ENCODE measurements at places on chromosomes 16 and 17.
A peak's percentile ranks its signal among the peaks of the same experiment; 100 is the strongest.

- no peak for DNase-seq
Measured at GRCh38 chr17:954431-955164, 25.0 kb downstream of the NXN start.

GRCh38 chr17:50582741-50583140 lies 22.2 kb downstream of the CACNA1G start:
- DNase-seq: no peak

DNA sequence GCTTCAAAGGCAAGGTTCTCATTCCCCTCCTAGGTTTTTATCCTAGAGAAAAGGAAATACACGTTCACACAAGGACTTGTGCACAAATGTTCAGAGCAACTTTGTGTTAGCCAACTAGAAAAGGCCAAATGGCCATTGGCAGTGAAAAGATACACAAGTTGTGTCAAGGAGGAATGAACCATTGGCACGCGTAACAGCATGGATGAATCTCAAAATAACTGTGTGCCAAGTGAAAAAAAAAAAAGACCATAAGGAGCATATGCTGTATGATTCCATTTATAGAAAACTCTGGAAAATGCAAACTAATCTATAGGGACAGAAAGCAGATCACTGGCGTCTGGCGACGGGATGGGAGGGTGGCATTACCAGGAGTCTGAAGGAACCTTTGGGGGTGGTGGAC lies 333.8 kb downstream of the SNX29 start:
- DNase-seq: no peak

DNA sequence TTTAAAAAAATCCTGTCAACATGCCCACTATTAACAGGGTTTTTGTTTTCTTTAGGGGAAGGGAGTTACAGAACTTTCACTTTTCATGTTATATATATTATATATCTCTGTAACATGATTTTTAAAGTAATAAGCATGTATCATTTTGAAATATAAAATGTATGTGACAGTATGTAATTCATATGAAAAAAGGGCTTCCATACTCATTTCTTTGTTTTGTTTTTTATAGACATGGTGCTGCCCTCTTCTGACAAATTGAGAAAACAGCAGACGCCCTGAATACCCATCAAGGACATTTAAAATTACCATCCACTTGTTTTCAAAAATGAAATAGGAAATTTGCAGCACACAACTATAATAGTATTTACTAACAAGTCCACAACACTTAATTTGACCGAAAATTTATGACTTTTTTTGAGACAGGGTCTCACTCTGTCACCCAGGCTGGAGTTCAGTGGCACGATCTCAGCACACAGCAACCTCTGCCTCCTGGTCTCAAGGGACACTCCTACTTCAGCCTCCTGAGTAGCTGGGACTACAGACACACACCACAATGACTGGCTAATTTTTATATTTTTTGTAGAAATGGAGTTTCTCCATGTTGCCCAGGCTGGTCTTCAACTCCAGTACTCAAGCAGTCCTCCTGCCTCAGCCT lies 30.4 kb downstream of the CFDP1 start:
- peak; percentile 22 for DNase-seq

DNA sequence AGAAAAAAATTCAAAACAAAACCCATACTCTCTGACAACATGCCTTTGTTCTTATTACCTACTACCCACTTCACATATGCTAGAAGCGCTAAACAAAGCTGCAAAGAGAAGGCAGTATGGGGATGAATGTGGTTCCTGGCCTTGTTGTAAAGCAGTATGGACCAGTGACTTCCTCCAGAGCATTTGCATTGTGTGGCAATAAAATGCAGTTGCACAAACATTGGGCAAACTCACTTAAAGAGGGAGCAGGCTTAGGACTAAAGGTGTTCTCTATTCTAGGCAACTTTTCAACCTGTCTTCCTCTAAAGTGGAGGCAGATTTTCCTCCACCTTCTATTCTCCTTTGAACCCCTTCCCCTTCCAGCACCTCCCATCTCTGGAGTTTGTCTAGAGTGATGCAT lies 17.1 kb downstream of the TMIGD1 start:
- peak; percentile 31 for DNase-seq

GRCh38 chr16:64540434-64540833 lies 581.4 kb downstream of the CDH11 start:
- DNase-seq: no peak

DNA sequence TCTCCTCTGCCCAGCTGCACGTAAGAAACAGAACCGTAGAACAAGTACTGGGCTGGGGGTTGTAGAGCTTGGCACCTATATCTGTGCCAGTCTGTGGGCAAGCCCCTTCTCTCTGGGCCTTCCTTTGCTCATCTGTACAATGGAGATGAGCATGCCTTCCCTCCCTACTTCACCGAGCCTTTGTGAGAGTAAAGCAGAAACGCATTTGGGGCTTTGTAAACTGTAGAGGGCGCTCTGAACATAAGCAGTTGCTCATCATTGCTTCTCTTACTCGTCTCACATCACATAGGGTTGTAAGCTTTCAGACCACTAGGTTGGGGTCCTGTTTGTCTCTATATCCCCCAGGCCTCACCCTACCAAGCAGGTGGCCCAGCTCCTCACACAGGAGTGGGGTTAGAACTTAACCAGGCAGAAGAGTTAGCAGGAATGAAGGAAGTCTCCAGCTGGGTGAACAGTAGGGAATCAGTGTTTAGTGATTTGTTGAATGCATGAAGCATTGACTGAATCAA lies 15.1 kb downstream of the SAMD14 start:
- DNase-seq: peak; percentile 57

- DNase-seq: no peak
Measured at GRCh38 chr16:1108299-1109252, 12.5 kb upstream of the C1QTNF8 start.

- DNase-seq: peak; percentile 48
Measured at GRCh38 chr16:88975511-88976061, 1.4 kb downstream of the CBFA2T3 start.

DNA sequence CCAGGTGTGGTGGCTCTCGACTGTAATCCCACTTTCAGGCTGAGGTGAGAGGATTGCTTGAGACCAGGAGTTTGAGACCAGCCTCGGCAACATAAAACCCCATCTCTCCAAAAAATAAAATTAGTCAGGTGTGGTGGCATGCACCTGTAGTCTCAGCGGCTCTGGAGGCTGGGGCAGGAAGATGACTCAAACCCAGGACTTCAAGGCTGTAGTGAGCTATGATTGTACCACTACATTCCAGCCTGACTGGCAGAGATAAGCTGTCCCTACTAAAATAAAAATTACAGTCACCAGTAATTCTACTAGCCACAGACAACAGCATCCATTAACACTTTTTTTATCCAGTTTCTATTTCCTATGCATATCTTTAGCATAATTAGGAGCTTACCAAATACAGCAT lies 176.3 kb downstream of the CPPED1 start:
- no peak for DNase-seq

- no peak for DNase-seq
Measured at GRCh38 chr16:66926171-66926947, 1.0 kb upstream of the RRAD start.

DNA sequence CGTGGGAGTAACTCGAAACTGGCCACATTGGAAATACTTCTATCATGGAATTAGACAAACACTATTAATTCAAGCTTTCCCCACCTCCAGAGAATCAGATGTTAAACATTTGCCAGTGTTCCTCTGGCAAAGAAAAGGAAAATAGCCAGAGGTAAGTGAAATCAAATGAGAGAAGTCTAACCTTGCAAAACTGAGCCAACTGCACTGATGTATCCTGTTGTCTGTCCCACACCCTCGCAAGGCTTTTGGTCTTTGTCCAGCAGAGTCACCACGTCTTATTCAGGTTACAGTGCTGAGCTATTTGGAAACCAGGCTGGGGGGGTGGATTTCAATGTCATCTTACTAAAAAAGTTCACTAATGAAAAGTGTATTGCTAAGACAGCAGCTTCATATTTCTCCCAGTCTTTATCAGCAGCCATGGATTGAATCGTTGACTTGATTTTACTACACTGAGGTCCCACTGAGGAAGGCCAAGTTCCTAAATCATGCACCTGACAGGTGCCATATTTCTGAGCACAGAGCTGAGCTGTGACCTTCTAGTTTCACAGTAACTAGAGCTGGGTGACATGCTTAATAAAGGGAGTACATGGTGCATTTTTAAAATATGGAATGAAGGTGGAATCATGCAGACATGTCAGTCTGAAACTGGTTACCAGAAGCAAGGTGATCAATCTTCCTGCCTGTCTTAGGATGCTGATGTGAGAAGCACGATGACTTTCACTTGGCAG lies 85.2 kb upstream of the HSBP1 start:
- DNase-seq: no peak

DNA sequence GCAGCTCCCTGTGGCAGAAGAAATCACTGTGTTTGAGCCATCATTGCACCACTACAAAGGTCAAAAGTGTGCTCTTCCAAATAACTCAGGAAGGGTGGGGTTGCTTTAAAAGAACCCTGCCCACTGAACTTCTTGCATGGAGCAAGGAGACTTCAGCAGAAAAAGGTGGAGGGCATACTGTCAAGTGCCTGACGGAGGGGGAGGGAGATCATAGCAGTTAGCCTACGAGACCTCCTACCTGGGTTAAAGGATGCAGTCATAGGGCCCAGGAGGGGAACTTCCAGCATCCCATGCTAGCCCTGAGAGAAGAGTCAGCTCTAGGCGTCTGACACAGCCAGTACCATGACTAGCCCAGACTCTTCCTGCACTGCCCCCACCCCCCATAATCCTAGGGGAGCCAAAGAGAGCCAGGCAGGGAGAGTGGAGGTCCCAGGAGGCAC lies 45.3 kb upstream of the MSI2 start:
- DNase-seq: no peak

GRCh38 chr17:38322897-38323296 lies 20.9 kb downstream of the GPR179 start:
- no peak for DNase-seq

- DNase-seq: no peak
Measured at GRCh38 chr17:50440172-50440837, 14.3 kb downstream of the ACSF2 start.

GRCh38 chr17:42329025-42329976 lies 41.0 kb downstream of the STAT5A start:
- no peak for DNase-seq

DNA sequence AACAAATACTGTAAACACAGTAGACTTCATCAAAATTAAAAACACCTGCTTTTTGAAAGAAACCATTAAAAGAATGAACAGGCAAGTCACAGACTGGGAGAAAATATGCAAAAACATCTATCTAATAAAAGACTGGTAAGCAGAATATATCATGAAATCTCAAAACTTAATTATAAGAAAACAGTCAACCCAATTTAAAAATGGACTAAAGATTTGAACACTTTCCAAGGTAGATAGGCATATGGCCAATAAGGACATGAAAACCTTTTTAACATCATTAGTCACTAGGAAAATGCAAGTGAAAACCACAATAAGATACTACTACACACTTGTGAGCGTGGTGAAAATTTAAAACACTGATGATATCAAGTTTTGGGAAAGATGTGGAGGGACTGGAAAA lies 218.7 kb downstream of the CEP112 start:
- DNase-seq: no peak

DNA sequence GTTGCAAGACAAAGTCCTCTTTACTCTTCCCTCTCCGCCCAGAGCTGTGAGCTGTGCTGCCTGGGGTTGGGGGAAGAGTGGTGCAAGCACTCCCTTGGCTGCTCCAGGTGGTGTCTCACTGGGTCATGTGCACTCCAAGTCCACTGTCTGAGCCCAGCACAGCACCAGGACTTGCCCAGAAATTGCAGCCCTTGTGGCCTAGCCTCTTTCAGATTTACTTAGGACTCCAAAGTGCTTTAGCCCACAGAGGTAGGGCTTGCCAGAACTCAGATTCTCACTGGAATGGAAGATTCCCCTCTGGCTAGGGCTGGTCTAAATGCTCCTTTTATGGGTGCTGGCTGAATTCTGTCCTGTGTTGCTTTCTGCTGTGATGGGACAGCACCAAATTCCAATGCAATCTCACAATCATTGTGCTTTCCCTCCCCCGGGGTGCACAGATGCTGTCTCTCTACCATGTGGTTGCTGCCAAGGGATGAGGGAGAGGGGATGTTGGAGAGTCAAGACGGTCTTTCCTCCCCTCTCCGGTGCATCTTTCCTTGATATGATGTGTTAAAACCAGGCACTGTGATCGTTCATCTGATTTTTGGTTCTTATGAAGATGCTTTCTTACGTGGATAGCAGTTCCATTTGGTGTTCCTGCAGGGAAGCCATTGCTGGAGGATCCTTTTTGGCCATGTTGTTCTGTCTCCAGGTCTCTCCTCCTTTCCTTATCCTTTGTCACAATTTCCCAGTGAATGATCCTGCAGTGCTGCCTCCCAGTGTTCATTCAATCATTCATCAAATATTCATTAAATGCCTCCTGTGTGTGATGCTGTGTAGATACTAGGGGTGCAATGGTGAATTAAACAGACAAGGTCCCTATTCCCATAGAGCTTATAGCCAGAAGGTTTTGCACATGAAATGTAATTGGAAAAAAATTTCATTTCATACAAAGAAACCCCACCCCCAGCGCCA lies 216.3 kb downstream of the SPECC1 start:
- no peak for DNase-seq

DNA sequence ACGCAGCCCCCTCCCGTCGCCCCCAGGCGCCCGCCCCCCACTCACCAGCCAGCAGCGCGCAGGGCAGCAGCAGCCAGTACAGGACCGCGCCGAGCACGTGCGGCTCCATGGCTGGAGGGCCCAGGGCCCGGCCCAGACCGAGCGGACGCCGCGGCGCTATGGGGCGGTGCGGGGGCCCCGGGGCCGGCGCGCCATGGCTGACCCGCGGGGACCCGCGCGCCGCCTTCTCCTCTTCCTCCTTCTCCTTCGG lies 239 bp downstream of the PIEZO1 start:
- DNase-seq: no peak

DNA sequence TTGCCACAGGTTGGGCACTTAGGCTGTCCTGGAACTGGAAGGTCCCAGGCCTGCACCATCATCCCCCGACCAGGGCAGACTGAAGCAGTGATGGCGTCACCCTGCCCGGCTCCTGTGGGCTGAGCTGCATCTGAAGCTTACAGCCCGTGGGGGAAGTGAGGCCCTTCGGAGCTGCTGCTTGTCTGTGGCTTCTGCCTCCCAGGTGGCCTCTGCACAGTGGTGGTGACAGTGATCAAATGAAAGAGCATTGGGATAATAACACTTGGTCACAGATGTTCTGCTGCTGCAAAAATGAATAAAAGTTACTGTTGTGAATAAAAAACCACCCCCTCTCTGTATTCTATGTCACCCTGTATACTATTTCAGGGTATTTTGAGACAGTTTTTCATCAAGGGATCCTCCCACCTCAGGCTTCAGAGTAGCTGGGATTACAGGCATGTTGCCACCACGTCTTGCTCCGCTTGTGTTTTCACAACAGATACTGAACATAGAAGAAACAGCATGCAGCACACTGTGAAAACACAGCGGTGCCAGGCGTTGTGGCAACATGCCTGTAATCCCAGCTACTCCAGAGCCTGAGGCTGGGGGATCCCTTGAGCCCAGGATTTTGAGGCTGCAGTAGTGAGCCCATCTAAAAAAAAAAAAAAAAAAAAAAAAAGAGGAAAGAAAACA lies 165.0 kb downstream of the LGALS9B start:
- DNase-seq: peak; percentile 80

- no peak for DNase-seq
Measured at GRCh38 chr17:50487213-50488096, 8.8 kb downstream of the RSAD1 start.

GRCh38 chr17:57406131-57406980 lies 150.0 kb downstream of the MSI2 start:
- no peak for DNase-seq
